ENCODE measurements at places on chromosomes 1 and 21. TPM values are rescaled to one million over a fixed set of nuclear protein-coding genes. Genes with fewer than 3 reads are reported as not detected.
A peak's percentile ranks its signal among the peaks of the same experiment; 100 is the strongest.

The F13B gene
- not detected for total RNA-seq

The IFI44L gene
- 23.9 TPM for total RNA-seq

The NIPAL3 gene
- 29.8 TPM for total RNA-seq

The HSF2BP gene
- 0.93 TPM for total RNA-seq

The NBPF6 gene
- total RNA-seq, result not detected

The SH2D1B gene
- total RNA-seq, result not detected

The EXOC8 gene
- 28.0 TPM for total RNA-seq

The KIAA1614 gene
- 0.14 TPM for total RNA-seq

DNA sequence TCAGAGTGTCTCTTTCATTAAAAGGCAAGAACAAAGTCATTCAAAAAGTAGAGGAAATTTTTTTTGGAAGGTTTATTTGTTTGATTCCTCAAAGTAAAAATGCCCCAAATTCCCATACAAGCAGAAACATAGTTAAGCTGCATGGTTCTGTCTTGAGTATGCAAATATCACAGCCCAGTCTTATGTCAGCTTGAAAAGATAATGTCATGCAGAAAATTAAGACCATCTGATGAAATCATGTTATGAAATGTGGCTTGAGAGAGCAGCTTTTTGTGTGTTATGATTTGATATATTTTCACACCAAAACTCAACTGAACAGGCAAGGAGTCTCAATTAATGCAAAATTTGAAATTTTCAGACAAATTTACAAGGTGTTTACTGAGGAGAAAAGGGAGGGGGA is 411.0 kb downstream of the LMO4 start:
- DNase-seq, result no peak
- no peaks in the 10 kb centered on the region for H3K36me3 ChIP-seq
- H3K4me3 ChIP-seq, result no peak overlapping the region
- no peak overlapping the region for H3K27ac ChIP-seq
- H3K4me1 ChIP-seq, result no peaks in the 10 kb centered on the region
- H3K27me3 ChIP-seq, result no peaks in the 10 kb centered on the region

DNA sequence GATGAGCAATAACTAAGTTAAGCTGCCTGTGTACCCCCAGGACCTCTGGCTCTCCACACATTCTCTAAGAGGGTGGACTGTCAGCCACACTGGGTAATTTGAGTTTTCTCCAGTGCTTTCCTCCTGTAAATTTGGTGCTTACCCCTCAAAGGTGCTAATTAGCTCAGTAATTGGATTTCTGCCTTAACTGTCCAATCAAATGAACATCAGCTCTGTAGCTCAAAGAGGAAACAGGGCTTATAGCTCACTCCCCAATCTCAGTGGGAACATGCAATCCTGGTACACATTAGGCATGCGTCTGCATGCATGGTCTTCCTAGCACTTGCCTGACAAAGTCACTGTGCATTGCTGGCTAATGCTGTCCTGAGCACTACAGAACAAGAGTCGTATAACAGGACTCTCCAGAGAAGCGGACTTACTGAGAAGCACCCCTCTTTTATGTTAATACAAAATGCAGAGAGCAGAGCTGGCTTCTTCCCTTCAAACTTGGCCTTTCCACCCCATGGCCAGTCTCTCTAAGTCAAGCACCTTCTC is 110.1 kb downstream of the NTPCR start:
- H3K4me1 ChIP-seq, result no peaks in the 10 kb centered on the region
- no peak for DNase-seq
- H3K27ac ChIP-seq, result no peak overlapping the region
- H3K27me3 ChIP-seq, result no peaks in the 10 kb centered on the region

- peak; percentile 77 for DNase-seq
- H3K27me3 ChIP-seq, result no peaks in the 10 kb centered on the region
Measured at GRCh38 chr1:246569248-246570238, 3.3 kb downstream of the CNST start.

DNA sequence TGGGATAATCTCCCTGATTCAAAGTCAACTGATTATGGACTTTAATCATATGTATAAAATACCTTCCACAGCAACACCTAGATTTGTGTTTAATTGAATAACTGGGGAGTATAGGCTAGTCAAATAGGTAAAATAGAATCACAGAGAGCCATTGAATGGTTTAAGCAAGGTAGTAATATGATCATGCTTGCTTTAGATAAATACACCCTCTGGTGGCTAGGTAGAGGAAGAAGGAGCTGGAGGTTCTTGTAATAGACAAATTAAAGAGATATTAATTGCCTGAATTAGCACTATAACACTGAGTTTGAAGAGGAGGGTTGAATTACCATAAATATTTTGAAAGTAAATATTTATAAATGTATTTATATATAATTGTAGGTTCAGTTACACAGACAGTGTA is 40.3 kb downstream of the DIRAS3 start:
- peaks cover 6% of the 10 kb centered on the region for H3K27me3 ChIP-seq
- no peaks in the 10 kb centered on the region for H3K36me3 ChIP-seq
- H3K4me1 ChIP-seq, result no peaks in the 10 kb centered on the region
- no peak for DNase-seq
- H3K4me3 ChIP-seq, result no peak overlapping the region
- no peak overlapping the region for H3K27ac ChIP-seq

DNA sequence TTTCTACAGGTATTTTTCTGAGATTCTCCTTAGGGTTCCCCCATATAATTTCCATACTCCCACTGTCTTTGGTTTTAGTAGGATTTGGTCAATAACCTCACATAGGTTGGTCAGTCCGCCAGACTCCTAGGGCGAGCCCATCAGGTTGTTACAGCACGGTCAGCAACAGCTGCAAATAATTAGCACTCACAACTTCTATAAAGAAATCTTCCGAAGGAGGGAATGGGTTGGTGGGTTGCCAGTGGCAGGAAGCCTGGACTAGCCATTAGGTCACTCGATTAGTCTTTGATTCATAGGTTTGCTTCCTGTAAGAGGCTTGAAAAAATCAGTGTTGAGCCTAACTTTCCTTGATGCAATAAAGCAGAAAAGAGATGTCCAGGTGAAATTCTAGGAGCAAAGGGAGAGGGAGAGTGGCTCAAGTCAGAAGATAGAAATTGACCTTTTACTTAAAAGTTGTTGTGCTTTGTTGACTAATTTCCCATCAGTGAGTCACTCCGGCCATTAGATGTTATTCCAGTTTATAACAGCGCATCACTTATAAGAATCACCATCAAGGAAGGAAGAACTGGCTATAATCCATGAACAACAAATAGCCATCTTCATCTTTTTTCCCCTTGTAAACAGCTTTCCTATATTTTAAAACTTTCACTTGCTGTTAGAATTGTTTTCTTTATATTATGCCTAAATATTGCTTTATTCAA is 88.3 kb downstream of the TPR start:
- no peaks in the 10 kb centered on the region for H3K36me3 ChIP-seq
- H3K27ac ChIP-seq, result no peak overlapping the region
- no peak overlapping the region for H3K4me3 ChIP-seq
- no peaks in the 10 kb centered on the region for H3K27me3 ChIP-seq

GRCh38 chr1:19744335-19744743 is 55.4 kb downstream of the TMCO4 start:
- H3K27ac ChIP-seq, result no peak overlapping the region
- no peak overlapping the region for H3K4me3 ChIP-seq
- H3K36me3 ChIP-seq, result peaks cover 35% of the 10 kb centered on the region
- no peaks in the 10 kb centered on the region for H3K27me3 ChIP-seq
- no peaks in the 10 kb centered on the region for H3K4me1 ChIP-seq

GRCh38 chr1:204633665-204634064 is 51.9 kb downstream of the LRRN2 start:
- no peak overlapping the region for H3K4me3 ChIP-seq
- H3K36me3 ChIP-seq, result no peaks in the 10 kb centered on the region
- H3K4me1 ChIP-seq, result no peaks in the 10 kb centered on the region
- H3K27me3 ChIP-seq, result no peaks in the 10 kb centered on the region

GRCh38 chr1:78113156-78113916 is 67.6 kb downstream of the GIPC2 start:
- no peaks in the 10 kb centered on the region for H3K27me3 ChIP-seq
- H3K36me3 ChIP-seq, result no peaks in the 10 kb centered on the region
- H3K27ac ChIP-seq, result no peak overlapping the region
- no peak overlapping the region for H3K4me3 ChIP-seq
- DNase-seq, result no peak

- H3K4me3 ChIP-seq, result no peak overlapping the region
- H3K27ac ChIP-seq, result no peak overlapping the region
- no peaks in the 10 kb centered on the region for H3K4me1 ChIP-seq
- H3K27me3 ChIP-seq, result no peaks in the 10 kb centered on the region
Measured at GRCh38 chr1:231584921-231585320, 41.7 kb upstream of the DISC1 start.

GRCh38 chr1:243501002-243501401 is 245.2 kb downstream of the SDCCAG8 start:
- H3K4me1 ChIP-seq, result peaks cover 6% of the 10 kb centered on the region
- DNase-seq, result no peak
- H3K27ac ChIP-seq, result no peak overlapping the region
- no peak overlapping the region for H3K4me3 ChIP-seq

DNA sequence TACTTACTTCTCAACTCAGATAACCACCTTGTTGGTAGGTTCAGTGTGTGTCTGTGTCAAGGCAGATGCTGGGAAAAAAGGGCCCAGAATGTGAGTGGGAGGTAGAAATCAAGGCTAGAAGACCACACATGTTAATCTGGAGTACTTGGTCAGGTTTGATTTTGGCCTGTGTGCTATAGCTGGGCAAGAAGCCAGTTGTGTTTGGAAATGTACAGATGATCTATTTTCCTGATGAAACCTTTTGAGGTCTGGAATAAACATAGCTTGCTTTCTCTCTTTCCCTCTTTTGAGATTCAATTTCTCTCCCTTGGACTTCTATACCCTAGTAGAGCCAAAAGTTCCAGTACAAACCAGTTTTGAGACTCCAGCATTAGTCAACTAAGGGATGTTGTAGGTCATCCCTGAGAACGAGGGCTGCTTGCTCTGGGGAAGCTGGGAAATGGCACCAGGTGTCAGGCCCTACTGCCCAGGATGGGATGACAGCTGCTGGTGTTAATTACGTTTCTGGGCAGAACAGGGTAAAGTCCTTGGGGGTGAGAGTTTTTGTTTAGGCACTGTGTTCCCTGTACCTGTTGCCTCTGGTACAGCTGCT is 15.8 kb downstream of the MAPKAPK2 start:
- peaks cover 17% of the 10 kb centered on the region for H3K36me3 ChIP-seq
- no peak overlapping the region for H3K27ac ChIP-seq
- no peak overlapping the region for H3K4me3 ChIP-seq
- peaks cover 68% of the 10 kb centered on the region for H3K4me1 ChIP-seq

DNA sequence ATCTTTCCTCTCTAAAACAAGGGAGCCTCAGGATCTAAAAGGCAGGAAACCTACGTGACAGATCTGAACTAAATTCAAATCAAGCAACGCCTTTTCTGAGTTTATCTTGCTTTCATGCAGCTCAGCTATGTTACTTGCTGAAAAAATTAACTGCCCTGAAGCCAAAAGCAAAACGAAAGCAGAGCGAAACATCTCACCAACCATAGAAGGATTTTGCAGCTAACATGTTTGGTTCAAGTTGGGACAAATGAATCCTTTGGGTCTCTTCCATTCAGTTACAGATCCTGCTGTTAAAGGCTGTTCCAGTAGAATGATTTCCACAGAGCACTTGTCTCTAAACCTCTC is 482 bp downstream of the SLC2A5 start:
- H3K27ac ChIP-seq, result no peak overlapping the region
- H3K36me3 ChIP-seq, result no peaks in the 10 kb centered on the region
- no peaks in the 10 kb centered on the region for H3K27me3 ChIP-seq
- no peak for DNase-seq
- no peaks in the 10 kb centered on the region for H3K4me1 ChIP-seq

DNA sequence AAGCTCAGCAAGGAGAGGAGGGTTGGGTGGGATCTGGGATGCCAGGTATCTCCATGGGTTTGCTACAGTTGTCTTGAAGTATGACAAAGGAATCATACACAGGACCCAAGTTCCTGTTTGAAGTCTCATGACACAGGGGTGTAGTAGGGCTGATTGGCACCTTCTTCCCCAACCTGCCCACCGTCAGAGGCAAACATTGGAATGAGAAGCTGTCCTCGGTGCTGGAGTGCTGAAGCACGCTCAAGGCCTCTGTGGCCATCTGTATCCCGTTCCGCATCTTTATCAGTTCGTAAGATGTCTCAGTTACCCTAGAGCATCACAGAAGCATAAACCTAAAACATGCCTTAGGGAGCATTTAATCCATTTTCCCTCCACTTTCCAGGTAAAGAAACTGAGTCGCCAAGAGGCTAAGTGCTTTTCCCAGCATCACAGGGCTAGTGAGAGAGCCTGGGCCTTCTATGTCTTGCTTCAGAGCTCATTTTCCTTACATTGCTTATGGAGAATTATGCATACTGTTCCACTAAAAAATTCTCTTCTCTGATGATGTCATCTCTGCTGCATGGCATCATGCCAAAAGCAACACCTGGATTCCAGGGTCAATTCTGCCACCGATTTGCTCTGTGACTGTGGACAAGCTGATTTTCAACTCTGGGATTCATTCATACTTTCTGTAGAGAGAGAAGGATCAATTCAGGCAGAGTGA is 34.2 kb downstream of the VWA5B1 start:
- H3K36me3 ChIP-seq, result no peaks in the 10 kb centered on the region
- DNase-seq, result no peak

GRCh38 chr1:185257950-185258208 is 59.2 kb downstream of the IVNS1ABP start:
- no peak overlapping the region for H3K4me3 ChIP-seq
- no peaks in the 10 kb centered on the region for H3K4me1 ChIP-seq
- H3K27me3 ChIP-seq, result no peaks in the 10 kb centered on the region
- H3K36me3 ChIP-seq, result no peaks in the 10 kb centered on the region

DNA sequence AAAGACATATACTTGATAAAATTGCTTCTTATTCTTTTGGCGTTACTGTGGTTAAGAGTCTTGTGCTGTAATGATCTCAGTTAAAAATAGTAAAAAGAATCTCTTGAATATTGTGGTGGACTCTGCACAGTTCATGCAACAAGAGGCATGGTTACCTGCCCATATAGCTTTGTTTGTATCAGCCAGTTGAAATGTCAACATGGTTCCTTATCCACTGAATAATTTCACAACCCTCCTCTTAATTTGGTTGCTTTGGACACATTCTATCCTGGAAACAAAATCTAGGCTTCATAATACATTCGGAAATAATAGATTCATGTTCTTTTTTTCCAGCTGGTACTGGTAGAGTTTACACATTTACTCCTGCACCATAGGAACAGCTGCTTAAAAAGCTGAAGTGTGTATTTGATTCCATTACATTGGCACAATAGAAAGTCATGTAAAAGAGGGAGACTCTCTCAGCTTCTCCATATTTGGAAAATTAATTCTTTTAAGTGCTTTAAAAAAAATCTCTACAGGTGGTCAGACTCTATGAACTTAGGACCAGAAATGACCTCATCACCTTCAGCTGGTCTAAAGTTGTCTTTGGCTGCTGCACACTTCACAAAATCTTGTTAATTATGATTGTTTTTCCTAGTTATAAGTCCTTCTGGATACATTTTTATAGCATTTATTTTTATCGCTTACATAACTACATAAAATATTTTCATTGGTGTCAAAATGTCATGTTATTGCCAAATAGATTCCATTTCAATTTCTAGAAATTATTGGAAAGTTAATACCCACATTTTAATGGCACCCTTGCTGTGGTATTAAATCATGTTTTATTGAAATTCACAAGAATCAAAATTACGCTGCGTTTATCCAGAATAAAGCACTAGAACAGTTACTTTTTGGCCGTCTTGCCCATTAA is 100.2 kb downstream of the LTN1 start:
- no peaks in the 10 kb centered on the region for H3K36me3 ChIP-seq
- no peaks in the 10 kb centered on the region for H3K4me1 ChIP-seq
- no peak overlapping the region for H3K27ac ChIP-seq
- no peaks in the 10 kb centered on the region for H3K27me3 ChIP-seq

Measured in CD4-positive, alpha-beta T cell (primary cell).